Choroid plexus epithelial cell (primary cell): ENCODE measurements at places on chromosomes 7 and 10.

- DNase-seq: no peak
Observed at GRCh38 chr7:92639213-92639896, 49.2 kb upstream of the FAM133B start.

- DNase-seq: no peak
Observed at GRCh38 chr10:99958806-99959205, 50.9 kb downstream of the DNMBP start.

DNA sequence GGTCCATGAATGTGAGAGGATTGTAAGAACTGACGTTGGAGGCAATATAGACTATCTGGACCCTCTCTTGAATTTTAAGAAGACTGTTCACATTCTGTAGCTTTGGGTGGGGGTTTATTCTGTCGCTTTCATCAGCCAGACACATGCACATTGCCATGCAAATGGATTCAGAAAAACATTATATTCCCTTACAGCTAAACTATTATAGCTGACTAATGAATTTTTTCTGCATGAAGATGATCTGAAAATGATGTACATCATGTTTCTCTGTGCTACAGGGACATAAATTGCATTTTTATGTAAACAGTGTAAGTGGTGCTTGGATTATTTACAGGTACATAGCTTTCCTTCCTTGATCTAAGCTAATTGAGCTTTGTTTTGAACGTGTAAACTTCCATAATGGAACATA is 1.5 kb downstream of the MET start:
- DNase-seq: no peak

- peak; percentile 72 for DNase-seq
Observed at GRCh38 chr7:143295870-143296269, 7.7 kb downstream of the CASP2 start.

- DNase-seq: no peak
Observed at GRCh38 chr10:20893297-20893696, 3.8 kb downstream of the NEBL start.

GRCh38 chr7:29377718-29378117 is 183.1 kb downstream of the CHN2 start:
- no peak for DNase-seq

DNA sequence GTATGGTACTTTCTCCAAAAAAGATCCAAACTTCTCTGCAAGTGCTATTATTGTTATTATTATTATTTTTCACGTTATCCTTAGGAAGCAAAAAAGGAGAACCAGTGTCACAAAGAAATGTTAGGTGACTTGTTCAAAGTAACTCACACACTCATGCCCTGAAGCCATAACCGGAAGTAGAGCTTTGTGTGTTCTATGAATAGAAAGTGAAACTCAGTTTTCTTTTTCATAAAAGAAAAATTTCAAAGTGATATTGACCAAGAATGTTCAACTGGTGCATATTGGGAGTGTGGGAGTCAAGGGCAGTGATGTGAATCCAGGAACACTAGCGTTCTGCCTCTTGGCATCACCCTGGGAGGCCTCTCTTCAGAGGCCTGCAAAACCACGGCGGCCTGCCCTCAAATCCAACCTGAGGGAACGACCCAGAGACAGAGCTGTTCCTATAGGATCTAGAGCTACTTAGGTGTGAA is 106.1 kb downstream of the PRKCQ start:
- DNase-seq: peak; percentile 15

DNA sequence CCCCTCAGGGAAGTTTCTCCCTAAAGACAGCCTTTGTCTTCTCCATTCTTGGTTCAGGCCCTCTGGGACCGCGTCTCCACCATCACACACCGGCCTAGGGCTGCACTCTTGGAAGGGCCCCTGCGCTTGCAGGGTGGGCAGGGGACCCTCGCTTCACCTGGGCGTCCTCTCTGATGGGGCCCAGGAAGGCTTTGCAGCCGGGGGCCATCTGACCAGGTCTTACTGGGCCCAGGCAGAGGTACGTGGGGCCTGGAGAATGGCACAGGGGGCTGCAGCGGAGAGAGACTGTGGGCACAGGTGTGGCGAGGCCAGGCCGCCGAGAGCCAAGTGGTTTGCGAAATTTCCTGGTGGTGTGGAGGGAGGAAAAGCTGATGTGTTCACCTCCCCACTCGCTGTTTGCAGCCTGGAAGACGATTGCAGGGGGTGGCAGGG is 44.4 kb downstream of the ALOX5 start:
- no peak for DNase-seq

DNA sequence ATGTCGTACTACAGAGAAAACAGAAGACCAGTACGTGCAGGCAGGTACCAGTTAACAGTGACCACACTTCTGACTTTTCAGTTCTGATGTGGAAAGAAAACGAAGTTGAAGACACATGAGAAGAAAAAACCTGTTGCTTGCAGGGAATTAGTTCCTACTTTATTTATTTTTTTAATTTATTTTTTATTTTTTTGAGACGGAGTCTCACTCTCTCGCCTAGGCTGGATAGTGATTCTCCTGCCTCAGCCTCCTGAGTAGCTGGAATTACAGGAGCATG is 73.8 kb upstream of the ATP6V0A4 start:
- DNase-seq: no peak

- DNase-seq: peak; percentile 37
Observed at GRCh38 chr7:41930538-41931262, 227.8 kb upstream of the INHBA start.

DNA sequence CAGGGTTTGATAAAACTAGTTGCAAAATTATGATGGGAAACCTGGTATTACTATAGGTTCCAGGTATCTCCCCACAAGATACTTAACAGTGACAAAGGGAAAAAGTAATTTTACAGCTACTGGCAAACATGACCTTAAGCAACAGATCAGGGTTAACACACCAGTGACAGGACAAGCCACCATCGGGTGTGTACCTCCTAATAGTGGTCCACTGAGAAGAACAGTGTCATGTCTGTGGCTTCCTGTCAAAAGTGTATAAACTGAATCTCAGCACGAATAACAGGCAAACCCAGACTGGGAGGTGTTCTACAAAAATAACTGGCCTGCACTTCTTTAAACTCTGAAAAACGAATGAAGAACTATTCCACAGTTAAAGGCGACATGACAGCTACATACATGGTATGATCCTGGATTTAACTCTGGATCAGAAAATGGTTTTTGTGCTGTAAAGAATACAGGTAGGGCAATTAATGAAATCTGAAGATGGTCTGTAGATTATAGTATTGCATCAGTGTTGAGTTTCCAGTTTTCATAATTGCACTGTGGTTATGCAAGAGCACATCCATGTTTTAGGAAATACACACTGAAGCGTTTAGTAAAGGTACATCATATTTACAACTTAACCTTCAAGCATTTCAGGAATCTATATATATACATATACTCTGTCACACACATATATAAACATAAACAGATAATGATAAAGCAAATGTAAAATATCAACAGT is 32.0 kb upstream of the ARMS2 start:
- no peak for DNase-seq

DNA sequence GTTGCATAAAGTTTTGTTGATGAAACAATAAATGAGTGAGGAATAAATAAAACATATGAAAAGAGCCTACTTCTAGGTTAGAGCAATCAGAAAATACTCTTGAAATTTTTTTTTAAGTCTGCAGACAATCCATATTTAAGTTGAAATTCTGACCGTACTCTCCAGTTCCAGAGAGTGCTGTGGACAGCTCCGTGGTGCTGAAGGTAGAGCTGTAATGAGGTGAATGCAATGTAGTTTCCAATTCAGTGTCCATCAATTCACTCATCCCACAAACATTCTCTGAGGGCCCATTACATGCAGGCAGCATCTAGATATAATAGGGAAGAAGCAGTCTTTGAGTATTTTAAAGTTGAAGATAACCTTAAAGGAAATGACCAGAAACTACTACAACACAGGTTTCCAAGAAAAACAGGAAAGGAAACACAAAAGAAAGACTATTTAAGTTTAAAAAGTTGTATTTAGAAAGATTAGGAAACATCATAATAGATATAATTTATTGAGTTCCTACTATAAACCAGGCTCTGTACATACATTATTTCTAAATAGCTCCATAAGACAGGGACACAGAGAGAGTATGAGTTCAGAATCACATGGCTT is 44.0 kb upstream of the CRTAC1 start:
- DNase-seq: peak; percentile 43

DNA sequence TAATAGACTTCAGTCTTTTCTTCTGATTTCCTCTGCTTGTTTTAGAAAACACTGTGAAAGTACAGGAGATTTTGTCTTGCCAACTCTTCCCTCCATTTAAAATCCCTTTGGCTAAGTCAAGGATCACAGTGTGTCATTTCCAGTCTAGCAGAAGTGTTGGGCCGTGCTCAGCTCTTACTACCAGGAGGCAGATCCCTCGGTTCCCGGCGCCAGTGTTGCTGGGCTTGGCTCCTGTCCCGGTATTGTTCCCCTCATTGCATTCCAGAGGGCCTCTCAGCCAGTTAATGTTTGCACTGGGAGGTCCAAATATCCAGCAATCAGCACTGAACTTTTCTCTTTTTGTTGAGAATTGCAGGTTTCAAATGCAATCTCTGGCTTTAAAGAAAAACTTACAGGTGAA is 612.1 kb upstream of the MGMT start:
- DNase-seq: peak; percentile 16

GRCh38 chr7:44094365-44094764 is 9.8 kb upstream of the AEBP1 start:
- peak; percentile 24 for DNase-seq

- peak; percentile 72 for DNase-seq
Observed at GRCh38 chr7:65798111-65799075, 74.5 kb upstream of the VKORC1L1 start.

GRCh38 chr7:20083781-20084180 is 133.4 kb downstream of the MACC1 start:
- DNase-seq: peak; percentile 59

DNA sequence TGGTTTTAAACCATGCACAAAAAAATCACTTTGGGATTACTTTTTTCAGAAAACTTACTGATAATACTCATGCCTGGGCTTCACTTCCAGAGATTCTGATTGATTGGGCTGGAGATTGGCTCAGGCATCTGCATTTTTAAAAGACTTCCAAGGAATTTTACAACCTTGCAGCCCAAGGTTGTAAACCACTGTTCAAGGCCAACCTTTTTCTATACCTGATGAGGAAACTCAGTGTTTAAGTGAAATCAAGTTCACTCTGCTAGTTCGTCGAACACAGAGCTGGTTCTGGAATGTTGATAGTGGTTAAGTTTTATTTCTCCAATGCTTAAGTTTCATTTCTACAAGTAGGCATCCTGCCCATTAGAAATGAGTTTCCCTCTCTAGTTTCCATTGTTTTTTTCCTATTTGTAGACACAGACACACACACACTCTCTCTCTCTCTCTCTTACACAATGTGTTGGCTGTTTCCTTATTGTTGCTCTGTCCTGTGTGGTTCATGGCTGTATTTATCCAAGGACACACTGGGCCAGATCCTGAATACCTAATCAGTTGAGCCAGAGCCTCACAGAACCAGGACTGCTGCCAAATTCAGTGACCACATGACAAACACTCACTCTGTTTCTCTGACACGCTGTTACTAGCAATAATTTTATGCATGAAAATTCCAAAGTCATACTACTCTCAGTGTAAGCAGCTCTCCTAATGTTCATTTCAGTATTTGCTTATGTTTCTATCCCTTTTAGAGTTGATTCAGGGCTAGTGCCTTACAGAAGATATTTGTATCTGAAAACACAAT is 3.7 kb upstream of the IFIT1B start:
- DNase-seq: peak; percentile 94

DNA sequence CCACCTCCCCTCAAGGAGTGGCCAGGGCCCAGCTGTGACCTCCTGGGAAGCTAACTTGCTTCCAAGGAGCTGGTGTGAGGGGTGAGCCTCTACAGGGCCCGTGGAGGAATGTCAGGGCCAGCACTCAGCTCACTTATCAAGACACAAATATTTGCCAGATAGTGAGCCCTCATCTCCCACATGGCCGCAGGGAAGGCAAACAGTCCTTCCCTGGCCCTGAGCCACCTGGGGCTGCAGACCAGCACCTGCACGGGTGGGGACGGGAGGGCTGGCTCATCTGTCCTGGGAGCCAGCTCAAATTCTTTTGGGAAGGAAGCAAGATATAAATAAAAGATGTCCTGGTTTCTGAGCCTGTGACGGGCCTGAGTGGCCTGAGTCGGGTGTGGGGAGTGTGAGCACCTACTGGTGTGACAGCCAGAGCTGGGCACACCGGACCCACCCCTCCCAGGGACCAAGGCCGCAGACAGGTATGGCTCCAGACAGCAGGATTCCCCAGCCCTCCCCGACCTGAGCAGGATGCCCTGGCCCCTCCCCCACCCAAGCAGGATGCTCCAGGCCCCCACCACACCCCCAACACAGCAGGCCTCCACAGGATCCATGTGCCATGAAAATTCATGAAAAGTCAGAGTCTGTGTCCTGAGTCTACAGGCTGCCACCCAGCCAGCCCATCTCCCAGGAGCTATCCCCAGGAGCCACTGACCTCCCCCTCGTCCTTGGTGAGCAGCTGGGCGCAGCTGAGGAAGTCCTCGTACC is 148.0 kb downstream of the MAPK8 start:
- peak; percentile 23 for DNase-seq

DNA sequence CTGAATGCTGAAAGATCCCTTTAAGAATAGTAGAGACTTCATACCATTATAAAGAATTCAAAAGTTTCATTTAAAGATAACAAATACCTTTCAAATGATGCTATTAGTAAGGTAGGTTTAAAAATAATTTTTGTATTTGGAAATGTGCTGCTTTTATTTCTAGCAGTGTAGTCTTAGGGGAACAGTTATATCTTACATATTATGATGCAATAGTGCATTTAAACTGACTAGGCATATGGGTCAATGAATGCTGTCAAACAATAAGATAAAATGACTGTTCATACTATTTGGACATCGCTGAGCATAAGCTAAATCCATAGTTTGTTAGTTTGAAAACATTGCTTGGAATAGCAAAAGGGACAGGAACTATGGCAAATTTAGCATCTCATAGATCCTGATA is 354.8 kb upstream of the SEMA3A start:
- DNase-seq: no peak

- DNase-seq: no peak
Observed at GRCh38 chr7:156466955-156467625, 173.5 kb upstream of the RNF32 start.

- peak; percentile 77 for DNase-seq
Observed at GRCh38 chr7:117588352-117588794, 108.5 kb downstream of the CFTR start.

GRCh38 chr10:12547301-12547771 is 198.0 kb downstream of the CAMK1D start:
- DNase-seq: peak; percentile 29

GRCh38 chr7:158015403-158016179 is 572.0 kb downstream of the PTPRN2 start:
- DNase-seq: no peak

GRCh38 chr10:60747817-60748469 is 30.3 kb upstream of the CDK1 start:
- DNase-seq: no peak

DNA sequence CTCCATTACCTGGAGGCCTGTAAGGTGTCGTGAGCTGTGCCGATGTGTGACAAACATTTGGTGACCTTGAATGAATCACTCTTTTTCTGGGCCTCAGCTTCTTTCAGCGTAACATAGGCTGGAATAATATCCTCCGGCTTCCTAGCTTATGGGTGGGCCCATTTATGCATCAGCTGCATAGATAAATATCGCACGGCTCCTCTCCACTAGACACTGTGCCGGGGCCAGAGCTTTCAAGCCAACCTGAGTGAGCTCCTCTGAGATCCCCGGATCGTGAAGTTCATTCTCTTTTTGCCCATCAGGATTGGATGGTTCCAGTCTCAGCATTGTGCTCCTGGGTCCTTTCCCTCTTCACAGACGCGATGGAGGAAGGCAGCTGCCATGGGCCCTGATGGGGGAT is 574.3 kb upstream of the FOXK1 start:
- no peak for DNase-seq
